Vein endothelial cell (primary cell): ENCODE measurements at places on chromosomes 1 and 21. TPM values are rescaled to one million over a fixed set of nuclear protein-coding genes. Genes with fewer than 3 reads are reported as not detected.

OR2T33 gene
- total RNA-seq = not detected in 2 replicates

VWA1 gene
- total RNA-seq = 5.0 and 5.2 TPM in 2 replicates

ASCL5 gene
- not detected in 2 replicates for total RNA-seq

FOXD3 gene
- not detected in 2 replicates for total RNA-seq

SPRR2E gene
- not detected in 2 replicates for total RNA-seq

COL8A2 gene
- 2.4 and 2.6 TPM in 2 replicates for total RNA-seq

DONSON gene
- total RNA-seq = 14.7 and 20.0 TPM in 2 replicates

ENAH gene
- 60.8 and 77.9 TPM in 2 replicates for total RNA-seq

SETD4 gene
- total RNA-seq = 10.1 and 18.2 TPM in 2 replicates

OR2L13 gene
- total RNA-seq = not detected in 2 replicates

CLEC20A gene
- not detected in 2 replicates for total RNA-seq

FCN3 gene
- total RNA-seq = 0.33 and 0.48 TPM in 2 replicates

S100A6 gene
- total RNA-seq = 478 and 546 TPM in 2 replicates

PDZK1IP1 gene
- total RNA-seq = 0.65 TPM in 1 of 2 replicates, not detected in the other

SEMA6C gene
- 15.6 and 17.6 TPM in 2 replicates for total RNA-seq

ESPN gene
- total RNA-seq = 0.67 and 1.3 TPM in 2 replicates

PNRC2 gene
- 88.2 and 131 TPM in 2 replicates for total RNA-seq

SPRR5 gene
- total RNA-seq = not detected in 2 replicates

S100A7A gene
- total RNA-seq = not detected in 2 replicates

NR0B2 gene
- not detected in 2 replicates for total RNA-seq

ARHGAP30 gene
- not detected in 2 replicates for total RNA-seq
